B cell (primary cell): ENCODE measurements at places on chromosomes 11 and 22. TPM values are rescaled to one million over a fixed set of nuclear protein-coding genes. Genes with fewer than 3 reads are reported as not detected.

Gene MMP11
- total RNA-seq: 11.6 and 14.8 TPM in 2 replicates

Gene CHRNA10
- total RNA-seq: 4.0 and 5.2 TPM in 2 replicates

Gene OR5P2
- not detected in 2 replicates for total RNA-seq

Gene TEX12
- 0.47 TPM in 1 of 2 replicates, not detected in the other for total RNA-seq

Gene OR10D3
- total RNA-seq: not detected in 2 replicates

Gene APOL4
- total RNA-seq: not detected in 2 replicates

Gene CAVIN3
- total RNA-seq: not detected in 2 replicates

Gene OR4C11
- not detected in 2 replicates for total RNA-seq

Gene TIGD3
- 6.1 and 7.5 TPM in 2 replicates for total RNA-seq

Gene OR8D4
- not detected in 2 replicates for total RNA-seq

Gene RHOD
- total RNA-seq: 0.42 TPM in 1 of 2 replicates, not detected in the other

Gene NXPE4
- total RNA-seq: not detected in 2 replicates

Gene BATF2
- total RNA-seq: 0.51 and 0.62 TPM in 2 replicates

Gene SLC25A1
- 47.7 and 48.4 TPM in 2 replicates for total RNA-seq

Gene GTF2H1
- 71.9 and 74.7 TPM in 2 replicates for total RNA-seq

Gene FOLR3
- total RNA-seq: not detected in 2 replicates

Gene OR52I2
- not detected in 2 replicates for total RNA-seq

Gene CDHR5
- total RNA-seq: not detected in 2 replicates

Gene MUC5B
- not detected in 2 replicates for total RNA-seq

Gene XKR3
- total RNA-seq: 0.17 TPM in 1 of 2 replicates, not detected in the other

Gene ACAD8
- 33.6 and 35.6 TPM in 2 replicates for total RNA-seq

Gene BCO2
- total RNA-seq: 1.7 and 4.4 TPM in 2 replicates

Gene SLC35E4
- 2.9 and 3.4 TPM in 2 replicates for total RNA-seq
